ENCODE measurements at places on chromosomes 7 and 10.

DNA sequence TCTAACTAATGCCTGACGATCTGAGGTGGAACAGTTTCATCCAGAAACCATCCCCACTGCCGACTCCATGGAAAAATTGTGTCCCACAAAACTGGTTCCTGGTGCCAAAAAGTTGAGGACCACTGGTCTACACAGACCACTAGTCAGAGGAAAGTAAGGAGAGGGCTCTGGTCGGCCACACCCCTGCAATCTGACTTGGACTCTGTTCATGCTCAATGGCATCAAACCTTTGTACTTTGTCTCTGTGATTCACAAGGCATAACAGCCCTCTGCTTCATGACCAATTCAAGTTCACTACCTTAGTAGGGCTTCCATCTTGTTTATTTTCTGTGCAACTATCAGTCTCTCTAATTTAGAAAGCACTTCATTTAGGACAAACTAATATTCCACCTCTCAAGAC is 1.8 kb downstream of the TUBAL3 start:
- no peak for DNase-seq

GRCh38 chr10:29486433-29486832 is 148.3 kb downstream of the SVIL start:
- DNase-seq, result no peak

DNA sequence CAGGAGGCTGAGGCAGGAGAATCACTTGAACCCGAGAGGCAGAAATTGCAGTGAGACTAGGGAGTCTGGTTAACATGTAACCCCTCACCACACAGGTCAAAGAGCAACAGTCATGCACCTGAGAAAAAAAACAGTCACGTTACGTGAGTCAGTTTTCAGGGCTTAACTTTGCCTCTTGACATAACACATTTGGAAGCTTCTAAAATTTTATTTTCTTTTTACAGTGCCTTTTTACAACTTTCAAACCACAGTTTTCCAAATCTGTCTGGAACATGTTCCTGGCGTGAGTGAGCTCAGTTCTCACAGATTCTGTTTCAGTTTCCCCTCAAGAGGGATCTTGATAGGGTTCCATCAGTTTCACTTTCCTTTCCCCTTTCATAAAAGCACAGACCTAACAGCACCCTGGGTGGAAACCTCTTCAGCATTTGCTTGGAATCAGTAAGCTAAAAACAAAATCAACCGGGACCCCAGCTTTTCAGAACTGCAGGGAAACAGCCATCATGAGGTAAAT is 4.4 kb downstream of the IFIT3 start:
- no peak for DNase-seq

- DNase-seq, result no peak
These were observed 19.2 kb downstream of the PSAP start for GRCh38 chr10:71831646-71832552.

- DNase-seq, result no peak
These were observed 106.9 kb upstream of the PDLIM1 start for GRCh38 chr10:95397747-95398146.

DNA sequence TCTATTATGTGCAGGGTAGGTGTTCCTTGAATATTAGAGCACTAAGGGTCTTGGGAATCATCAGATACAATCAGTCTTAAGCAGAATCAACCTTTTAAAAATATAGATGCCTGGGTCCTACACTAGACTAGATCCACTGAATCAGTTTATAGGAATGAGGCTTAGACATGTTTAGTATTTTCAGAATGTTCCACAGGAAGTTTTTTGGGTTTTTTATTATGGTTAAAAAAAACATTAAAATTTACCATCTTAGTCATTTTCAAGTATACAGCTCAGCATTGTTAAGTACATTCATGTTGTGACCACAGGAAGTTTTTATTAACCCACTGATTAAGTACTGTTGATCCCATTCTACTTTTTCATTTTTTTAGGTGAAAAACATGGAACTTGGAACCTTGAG is 135.7 kb downstream of the LCOR start:
- DNase-seq, result no peak

- DNase-seq, result no peak
These were observed 443.6 kb upstream of the PFKP start for GRCh38 chr10:2623675-2624274.

DNA sequence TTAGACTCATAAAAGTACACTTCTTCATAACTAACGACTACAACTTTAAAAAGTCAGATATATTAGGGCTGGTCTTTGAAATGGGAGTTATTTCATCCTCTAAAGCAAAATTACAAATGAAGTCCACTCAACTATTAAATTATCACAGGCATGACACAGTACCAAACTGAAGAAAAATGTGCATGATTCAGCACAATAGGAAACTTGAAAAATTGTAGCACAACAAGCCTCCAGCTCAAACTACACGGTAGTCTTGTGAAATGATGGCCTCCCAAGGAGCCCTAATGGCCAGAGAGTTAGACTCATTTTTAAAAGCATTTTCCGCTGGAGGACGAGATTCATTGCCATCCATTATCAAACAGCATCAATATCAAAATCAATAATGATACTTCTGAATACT is 76.4 kb downstream of the MAGI2 start:
- no peak for DNase-seq

DNA sequence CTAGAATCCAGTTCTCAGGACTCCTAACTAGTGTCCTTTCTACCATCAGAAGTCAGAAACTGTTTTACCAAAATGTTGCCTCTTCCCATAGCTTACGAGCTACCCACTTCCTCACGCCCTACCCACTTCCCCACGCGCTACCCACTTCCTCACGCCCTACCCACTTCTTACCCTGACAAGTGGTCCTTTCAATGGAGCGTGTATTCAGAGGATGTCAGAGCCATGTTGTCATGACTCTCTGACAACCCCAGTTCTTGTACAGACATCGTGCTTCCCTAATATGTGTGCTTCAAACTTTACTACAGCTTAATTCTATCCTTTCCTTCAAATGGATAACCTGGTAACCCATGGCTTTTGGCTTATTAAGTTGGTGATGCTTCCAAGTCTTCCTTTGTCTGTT is 84.8 kb upstream of the PHF14 start:
- DNase-seq, result no peak

GRCh38 chr7:157150882-157151281 is 12.2 kb downstream of the UBE3C start:
- no peak for DNase-seq

DNA sequence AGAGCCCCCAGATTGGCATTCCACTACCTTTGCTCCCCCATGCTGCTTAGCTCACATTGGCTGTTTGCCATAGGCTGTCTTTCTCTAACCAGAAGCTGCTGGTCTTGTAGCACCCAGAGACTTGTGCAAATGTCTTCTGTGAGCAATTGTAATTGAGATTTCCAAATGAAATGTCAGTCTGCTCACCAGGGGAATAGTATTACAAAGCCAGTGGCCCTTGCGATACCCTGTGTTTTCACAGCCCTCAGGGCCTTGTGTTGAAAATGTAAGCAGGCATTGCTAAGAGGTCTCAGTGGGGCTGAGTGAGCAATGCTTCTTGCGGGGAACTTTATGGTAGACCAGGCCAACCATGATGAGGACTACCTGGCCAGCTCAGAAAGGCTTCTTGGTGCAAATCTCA is 746.5 kb downstream of the LRMDA start:
- no peak for DNase-seq

DNA sequence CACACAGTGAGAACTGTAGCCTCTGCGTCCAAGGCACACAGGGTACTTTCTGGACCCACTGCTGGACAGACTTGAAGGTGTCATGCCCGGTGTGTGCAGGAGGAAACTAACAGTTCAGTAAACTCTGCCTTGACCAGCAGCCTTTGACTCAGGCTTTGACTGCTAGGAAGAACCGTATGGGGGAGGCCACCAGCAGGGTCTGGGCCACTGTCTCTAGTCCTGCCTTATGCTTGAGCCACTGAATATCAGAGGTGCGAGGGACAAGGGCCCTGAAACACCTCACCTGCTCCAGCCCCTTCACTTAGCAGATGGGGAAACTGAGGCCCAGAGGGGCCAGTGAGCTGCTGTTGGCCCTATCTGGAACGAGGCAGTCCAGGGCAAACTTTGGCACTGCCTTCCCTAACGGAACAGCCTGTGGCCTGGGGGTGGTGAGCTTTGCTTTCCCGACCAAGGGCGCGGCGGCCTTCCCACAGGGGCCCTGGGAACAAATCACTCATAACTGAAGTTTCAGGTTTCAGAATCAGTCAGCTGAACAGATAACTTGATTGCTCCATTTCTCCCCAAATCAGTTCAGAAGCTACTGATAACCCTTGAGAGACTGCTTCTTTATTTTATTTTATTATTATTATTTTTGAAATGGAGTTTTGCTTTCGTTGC is 130.0 kb downstream of the FAM53B start:
- DNase-seq, result no peak

- no peak for DNase-seq
These were observed 62.2 kb downstream of the CNOT4 start for GRCh38 chr7:135447748-135448147.

DNA sequence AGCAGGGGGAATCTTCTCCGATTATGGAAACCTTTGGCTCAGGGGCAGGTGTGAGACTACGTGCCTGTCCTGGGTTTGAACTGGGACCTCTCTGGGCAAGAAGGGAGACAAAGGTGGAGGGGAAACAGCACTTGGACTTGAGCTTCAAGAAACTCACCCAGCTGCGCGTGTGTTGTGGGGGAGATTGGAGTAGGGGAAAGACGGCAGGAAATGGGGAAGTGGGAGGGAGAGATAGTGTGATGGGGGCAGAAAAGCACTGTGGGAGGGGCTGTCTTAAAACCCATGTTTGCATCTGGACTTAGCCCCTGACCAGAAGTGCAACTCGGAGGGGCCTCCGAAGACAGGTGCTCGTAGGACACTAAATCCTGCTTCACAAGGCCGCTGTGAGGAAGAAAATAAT is 107.0 kb downstream of the HIP1 start:
- no peak for DNase-seq

- DNase-seq, result no peak
These were observed 55.9 kb upstream of the AHR start for GRCh38 chr7:17242504-17242903.

GRCh38 chr10:103683851-103684250 is 171.5 kb downstream of the SH3PXD2A start:
- DNase-seq, result no peak

GRCh38 chr10:119461380-119461779 is 81.1 kb downstream of the RGS10 start:
- no peak for DNase-seq

DNA sequence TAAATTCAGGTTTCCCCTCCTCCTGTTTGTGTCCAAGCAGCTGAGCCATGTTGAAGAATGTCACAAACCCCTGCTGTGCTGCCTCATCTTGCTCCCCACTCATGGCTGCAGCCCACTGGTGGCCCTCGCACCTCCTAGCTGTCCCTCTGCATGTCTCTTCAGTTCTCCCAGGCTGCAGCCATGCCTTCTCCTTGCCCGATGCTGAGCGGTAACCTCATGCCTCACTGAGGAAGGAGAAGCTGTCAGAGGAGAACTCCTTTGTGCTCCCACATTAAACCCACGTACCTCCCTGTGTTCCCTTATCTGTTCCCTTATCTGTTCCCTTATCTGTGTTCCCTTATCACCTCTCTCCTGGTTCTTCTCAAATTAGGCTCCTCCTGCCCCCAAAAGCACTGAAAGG is 10.3 kb upstream of the FRMPD2 start:
- DNase-seq, result no peak

DNA sequence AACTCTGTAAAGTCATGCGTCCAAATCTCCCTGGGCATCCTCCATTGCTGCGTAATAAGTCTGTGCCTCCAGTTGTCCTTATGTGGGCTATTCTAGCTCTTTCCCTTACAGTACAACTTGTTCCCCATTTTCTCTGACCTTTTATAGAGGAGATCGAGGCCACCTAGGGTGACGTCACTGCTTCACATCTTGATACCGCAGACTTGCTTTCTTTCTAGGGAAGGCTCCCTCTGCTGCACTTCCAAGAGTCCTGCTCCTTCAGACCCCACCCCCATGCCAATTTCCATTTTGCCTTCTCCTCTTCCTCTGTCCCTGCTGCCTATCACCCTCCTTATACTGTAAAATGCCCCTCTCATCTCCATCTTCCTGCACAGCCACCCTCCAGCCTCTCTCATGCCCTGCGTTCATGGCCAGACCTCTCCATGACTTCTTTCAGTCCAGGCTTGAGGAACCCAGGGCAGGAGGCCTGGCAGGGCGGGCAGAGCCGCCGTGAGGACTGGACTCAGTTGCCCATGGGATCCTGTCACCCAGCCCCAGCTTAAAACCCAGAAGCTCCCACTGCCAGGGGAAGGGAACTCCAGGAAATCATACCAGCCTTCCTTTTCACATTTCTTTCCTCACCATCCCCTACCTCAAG is 57.5 kb downstream of the CAMK1D start:
- no peak for DNase-seq

DNA sequence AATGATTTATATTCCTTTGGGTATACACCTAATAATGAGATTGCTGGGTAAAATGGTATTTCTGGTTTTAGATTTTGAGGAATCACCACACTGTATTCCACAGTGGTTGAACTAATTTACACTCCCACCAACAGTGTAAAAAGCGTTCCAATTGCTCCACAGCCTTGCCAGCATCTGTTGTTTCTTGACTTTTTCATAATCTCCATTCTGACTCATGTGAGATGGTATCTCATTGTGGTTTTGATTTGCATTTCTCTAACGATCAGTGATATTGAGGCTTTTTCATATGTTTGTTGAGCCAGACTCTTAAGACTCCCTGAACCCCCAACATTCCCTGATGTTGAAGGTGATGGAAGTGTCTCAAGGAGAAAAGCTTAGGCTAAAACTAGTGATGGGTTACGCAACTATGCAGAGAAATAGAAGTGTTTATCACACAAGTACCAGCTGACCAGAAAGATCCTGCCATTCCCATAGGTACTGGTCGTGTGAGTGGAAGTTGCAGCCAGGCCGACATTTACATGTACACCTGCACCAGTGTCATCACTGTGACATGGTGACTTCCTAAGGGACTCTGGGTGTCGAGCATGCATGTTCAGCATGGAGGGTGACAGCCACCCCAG is 711.2 kb upstream of the NRP1 start:
- no peak for DNase-seq

- peak; percentile 18 for DNase-seq
These were observed 23.4 kb downstream of the MAD1L1 start for GRCh38 chr7:2209146-2209960.

GRCh38 chr10:80585812-80586211 is 48.1 kb downstream of the SH2D4B start:
- no peak for DNase-seq

- DNase-seq, result no peak
These were observed 1.9 kb downstream of the VPS41 start for GRCh38 chr7:38907066-38907465.

GRCh38 chr7:74193913-74194312 is 15.9 kb upstream of the LAT2 start:
- DNase-seq, result no peak

- DNase-seq, result no peak
These were observed 58.1 kb downstream of the SVIL start for GRCh38 chr10:29576681-29577080.

- DNase-seq, result no peak
These were observed 161.2 kb downstream of the JCAD start for GRCh38 chr10:29897999-29898716.

DNA sequence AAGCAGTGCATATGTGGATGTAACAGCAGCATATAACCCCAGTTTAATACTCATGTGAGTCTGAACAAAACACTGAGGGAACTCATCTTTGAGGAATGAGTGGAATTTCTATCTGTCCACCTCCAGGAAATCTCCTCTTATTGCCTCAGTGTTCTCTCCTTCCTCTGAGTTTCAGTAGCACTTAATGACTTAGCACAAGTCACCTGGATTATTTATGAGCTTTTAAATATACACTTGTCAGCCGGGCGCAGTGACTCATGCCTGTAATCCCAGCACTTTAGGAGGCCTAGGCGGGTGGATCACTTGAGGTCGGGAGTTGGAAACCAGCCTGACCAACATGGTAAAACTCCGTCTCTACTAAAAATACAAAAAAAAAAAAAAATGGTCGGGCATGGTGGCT is 4.3 kb downstream of the LRRC20 start:
- no peak for DNase-seq

GRCh38 chr10:79270466-79271246 is 76.6 kb upstream of the PPIF start:
- no peak for DNase-seq

All from NCI-H2171 (cell line).